ENCODE measurements at places on chromosomes 2 and 18.
A peak's percentile ranks its signal among the peaks of the same experiment; 100 is the strongest.

GRCh38 chr18:56245866-56246580 is 392.4 kb downstream of the TXNL1 start:
- DNase-seq, result no peak

DNA sequence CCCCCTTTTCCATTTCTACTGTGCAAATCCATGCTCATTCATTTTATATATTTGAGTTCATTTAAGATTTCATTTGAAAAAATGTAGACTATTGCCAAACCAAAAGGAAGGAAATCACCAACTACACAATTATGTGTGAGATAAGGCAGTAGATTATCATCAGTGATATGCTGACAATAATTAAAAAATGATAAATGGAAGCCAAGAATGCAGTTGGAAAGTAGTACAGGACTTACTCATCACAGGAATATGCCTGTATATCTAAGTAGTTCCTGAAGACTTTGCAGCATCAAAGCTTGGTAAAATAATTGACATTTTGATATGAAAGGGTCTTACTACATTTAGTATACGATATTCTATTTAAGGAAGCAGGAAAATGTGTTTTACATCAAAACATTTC is 166.1 kb upstream of the OTX1 start:
- DNase-seq, result no peak

GRCh38 chr2:94980406-94980805 is 45.1 kb upstream of the MAL start:
- DNase-seq, result no peak

DNA sequence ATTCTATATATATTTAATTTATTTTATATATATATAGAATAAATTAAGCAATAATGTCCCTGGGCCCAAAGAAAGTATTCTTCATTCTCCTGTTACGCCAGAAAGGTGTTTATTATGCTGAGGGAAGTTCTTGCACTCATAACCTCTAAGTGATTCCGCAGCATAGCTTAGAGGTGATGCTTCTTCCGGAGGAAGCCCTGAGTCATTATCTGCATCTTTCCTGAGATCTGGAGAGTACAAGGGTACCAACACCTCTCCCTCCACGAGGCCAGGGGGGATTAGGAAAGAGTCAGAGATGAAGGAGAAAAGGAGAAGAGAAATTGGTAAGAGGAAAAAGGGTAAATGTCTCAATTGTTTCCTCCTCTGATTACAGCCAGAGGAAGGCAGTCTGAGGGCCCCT is 43.1 kb upstream of the RTN4 start:
- DNase-seq, result no peak

DNA sequence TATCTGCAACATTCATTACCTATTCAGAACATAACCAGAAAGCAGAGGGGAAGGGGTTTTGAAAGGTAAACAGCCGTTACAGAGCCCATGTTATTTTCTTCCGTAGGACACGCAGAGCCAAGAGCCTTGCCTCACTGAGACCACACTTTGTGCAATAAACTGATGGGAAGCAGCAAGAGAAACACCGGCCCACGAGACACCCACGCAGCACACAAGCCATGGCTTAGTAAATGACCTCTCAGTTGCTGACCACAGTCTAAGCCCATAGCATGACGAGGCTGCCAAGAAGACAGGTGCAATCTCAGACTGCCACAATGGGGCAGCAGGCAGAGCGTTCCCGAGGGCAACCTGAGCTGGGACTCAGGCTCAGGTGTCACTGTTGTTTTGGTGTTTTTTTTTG is 59.6 kb downstream of the CABYR start:
- no peak for DNase-seq

DNA sequence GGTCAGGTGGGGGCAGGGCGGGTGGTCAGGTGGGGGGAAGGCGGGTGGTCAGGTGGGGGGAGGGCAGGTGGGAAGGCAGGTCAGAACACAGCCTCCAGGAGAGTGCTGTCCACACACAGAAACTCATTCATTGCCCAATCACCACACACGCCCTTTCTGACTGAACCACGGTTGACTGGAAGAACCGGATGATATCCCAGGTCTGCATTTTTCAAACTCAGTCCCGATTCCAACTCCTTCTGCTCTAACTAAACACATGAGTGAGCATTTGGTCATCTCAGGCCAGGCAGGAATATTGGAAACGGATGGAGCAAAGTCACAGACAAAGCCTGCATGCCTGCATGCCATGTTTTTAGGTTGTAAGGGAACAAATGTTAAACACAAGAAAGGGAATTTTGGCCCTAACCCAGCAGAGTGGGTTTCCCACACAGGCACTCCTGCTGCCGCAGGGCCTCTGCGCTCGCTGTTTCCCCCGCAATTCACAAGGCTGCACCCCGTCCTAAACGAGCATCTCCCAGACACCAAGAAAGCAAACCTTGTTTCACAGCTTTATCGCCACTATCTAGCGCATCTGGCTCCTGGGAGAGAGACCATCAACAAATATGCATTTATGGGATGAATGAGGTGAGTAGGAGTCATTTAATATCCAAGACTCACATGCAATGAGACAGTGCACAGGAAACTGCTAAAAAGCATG is 100.1 kb downstream of the ZNF516 start:
- no peak for DNase-seq

- DNase-seq, result no peak
Measured at GRCh38 chr2:24365051-24365450, 4.7 kb upstream of the ITSN2 start.

- peak; percentile 37 for DNase-seq
Measured at GRCh38 chr2:158745067-158745865, 49.9 kb upstream of the DAPL1 start.

DNA sequence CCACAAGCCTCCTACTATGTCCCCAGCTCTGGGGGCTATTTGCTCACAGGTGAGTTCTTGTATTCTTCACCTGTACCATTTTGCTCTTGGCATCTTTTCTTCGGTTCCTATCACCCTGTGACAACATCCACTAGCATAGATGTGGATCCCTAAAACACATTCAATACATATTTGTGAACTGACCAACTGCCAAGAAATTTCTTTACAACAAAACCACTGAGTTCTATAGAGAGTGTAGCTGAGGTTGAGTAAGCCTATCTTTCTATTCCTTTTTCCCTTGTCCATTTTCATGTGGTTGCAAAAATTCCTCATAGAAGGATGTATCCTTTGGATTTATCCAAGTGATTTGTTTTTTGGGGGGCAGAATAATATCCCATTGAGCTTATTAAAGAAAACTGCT is 192.7 kb upstream of the ITGA4 start:
- no peak for DNase-seq

DNA sequence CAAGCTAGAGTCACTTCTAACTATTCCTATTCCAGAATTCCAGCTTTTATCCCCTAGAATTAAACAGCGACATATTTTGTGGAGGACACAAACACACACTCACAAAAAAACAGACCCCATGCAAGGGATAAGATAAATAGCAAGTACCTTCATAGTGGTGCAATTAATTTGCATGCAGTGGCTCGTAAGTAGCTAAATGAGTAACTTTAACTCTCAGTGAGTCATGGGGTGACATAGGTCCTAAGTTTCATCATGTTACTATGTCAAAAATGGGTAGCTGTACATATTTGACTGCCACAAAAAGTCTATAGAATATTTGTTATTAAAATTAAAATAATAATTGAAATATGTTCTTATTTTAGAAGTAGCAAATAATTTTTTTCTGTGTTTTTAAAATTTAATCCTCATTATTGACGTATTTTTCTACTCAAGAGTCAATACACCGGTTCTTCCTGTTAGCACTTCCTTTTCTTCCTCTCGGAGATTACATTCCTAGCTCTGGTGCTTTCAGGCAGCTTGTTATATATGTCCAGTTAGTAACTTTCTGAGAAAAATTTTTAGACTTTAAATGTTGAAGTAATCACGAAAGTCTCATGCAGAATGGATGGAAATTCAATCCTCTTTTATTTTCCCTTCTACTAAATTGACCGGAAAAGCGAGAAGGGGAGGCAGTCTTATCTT is 247.0 kb downstream of the KCNH7 start:
- DNase-seq, result no peak

DNA sequence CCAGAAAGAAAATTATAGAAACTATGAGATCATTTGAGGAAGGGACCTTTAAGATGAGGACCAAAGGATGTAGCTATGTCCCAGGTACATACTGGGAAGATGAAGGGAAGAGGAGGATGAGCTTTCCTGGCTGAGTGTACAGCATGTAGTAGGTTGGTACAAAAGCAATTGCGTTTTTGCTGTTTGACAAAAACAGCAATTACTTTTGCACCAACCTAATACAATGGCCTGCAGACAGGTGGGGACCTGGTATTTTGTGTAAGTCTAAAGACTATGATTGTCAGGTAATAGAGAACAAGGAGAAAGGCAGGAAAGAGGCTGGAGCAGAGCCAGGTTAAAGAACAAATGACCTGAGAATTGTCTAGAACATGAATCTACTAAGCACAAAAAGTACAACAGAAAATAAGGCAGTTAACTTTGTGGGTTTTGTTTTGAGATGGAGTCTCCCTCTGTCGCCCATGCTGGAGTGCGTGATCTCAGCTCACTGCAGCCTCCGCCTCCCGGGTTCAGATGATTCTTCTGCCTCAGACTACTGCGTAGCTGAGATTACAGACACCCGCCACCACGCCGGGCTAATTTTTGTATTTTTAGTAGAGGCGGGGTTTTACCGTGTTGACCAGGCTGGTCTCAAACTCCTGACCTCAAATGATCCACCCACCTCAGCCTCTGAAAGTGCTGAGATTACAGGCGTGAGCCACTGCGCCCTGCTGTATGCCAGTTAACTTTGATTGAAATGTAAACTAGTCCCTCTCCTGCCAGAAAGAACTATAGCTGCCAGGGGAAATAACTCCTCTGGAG is 3.2 kb upstream of the TGOLN2 start:
- no peak for DNase-seq

GRCh38 chr2:12767541-12767940 is 50.8 kb downstream of the TRIB2 start:
- DNase-seq, result no peak
